ENCODE measurements at places on chromosomes 2 and 18. TPM values are rescaled to one million over a fixed set of nuclear protein-coding genes. Genes with fewer than 3 reads are reported as not detected.

DNA sequence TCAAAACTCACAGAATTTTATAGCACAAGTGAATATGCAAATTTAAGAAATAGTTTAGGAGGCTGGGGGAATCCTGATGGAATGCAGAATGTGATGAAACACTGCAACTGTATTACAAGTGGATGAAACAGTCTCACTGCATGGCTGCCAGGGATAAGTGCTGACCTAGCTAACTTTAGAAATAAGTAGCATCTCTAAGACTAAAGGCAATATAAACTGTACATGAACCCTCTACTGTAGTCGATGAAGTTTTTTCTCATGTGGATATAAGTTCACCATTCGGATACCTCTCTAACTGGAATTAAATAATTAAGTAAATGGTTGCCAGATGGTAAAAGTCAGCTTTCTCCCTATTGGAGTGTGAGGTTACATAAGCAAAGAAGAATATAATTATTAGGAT is 777.8 kb upstream of the RAB6C start:
- no peak for DNase-seq

DNA sequence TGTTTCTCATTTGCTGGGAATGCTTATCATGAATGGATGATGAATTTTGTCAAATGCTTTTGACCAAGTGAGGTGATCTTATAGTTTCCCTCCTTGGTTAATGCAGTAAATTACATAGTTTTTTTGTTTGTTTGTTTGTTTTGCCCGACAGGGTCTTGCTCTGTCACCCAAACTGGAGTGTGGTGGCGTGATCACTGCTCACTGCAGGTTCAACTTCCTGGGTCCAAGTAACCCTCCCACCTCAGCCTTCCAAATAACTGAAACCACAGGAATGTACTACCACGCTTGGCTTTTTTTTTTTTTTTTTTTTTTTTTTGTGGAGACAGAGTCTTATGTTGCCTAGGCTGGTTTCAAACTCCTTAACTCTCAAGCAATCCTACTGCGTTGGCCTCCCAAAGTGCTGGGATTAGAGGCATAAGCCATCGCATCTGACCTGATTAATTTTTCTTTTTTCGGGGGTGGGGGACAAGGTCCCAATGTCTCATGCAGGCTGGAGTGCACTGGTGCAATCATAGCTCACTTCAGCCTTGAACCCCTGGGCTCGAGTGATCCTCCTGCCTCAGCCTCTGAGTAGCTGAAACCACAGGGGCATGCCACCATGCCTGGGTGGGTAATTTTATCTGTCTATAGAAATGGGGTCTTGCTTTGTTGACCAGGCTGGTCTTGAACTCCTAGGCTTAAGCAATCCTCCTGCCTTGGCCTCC is 48.6 kb downstream of the SMAD2 start:
- DNase-seq = peak; percentile 61

Gene EFR3B
- under 0.01 TPM for total RNA-seq

DNA sequence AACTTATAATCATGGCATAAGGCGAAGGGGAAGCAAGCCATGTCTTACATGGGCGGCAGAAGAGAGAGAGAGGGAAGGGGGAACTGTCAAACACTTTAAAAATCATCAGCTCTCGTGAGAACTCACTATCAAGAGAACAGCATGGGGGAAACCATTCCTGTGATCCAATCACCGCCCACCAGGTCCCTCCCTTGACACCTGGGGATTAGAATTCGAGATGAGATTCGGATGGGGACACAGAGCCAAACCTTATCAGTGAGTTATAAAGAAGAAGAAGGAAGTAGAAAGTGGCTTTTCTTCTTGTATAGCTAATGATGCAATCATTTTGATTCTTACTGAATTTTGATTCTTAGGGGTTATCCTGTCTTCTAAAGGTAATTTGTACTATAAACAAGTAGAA is 51.4 kb downstream of the SMCHD1 start:
- DNase-seq = no peak

GRCh38 chr2:35293261-35293660 is 1062.3 kb upstream of the CRIM1 start:
- DNase-seq = no peak

DNA sequence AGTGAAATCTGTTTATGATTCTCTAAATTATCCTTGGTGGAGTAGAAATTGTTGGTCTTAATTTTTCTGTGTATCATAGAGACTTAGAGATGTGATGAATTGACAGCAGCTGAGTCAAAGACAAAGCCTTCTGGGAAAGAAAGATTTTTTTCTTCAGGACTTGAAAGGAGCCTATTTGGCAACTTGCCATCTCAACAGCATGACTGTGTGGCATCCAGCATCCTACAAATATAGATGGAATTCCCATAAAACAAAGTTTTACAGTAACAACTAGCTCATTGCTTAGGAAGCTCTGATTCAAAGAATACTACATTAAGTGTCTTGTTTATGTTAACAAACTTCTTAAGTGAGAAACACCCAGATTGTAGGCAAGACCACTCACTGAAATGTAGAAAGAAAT is 79.2 kb upstream of the SETBP1 start:
- DNase-seq = peak; percentile 92

Gene TYMS
- total RNA-seq = 15.1 TPM

DNA sequence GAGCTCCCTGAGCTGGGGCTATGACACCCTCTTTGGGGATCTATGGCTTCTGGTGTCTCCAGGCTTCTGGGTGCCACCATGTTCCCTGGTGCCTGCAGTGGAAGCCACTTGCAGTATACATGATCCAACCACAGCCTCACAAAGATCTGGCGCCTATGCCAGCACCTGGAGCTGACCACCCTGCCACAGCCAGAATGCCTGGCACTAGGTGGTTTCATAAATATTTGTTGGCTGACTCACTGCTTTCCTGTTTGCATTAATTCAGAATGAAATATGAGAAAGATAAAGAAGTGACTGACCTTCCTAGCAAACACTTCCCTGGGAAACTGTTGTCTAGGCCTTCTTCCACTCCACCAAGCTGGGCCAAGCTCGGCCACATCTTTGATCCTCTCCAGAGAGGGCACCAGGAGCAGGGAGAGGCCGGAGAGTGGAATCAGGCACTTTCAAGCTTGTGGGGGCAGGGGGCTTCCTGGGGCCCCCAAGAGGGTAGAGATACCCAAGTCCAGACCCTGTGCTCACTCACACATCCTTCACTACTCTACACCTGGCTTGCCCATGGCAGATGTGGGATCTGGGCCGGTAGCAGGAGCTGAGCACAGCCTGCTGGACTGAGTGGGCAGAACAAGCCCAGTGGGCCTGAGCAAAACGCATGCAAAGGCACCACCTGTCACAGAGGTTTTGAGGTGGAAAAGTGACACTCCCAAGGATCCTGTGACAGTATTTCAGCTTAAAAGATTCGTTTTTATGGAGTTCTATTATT is 565.7 kb downstream of the SLC4A3 start:
- peak; percentile 4 for DNase-seq

Gene TRAF3IP1
- 8.4 TPM for total RNA-seq

DNA sequence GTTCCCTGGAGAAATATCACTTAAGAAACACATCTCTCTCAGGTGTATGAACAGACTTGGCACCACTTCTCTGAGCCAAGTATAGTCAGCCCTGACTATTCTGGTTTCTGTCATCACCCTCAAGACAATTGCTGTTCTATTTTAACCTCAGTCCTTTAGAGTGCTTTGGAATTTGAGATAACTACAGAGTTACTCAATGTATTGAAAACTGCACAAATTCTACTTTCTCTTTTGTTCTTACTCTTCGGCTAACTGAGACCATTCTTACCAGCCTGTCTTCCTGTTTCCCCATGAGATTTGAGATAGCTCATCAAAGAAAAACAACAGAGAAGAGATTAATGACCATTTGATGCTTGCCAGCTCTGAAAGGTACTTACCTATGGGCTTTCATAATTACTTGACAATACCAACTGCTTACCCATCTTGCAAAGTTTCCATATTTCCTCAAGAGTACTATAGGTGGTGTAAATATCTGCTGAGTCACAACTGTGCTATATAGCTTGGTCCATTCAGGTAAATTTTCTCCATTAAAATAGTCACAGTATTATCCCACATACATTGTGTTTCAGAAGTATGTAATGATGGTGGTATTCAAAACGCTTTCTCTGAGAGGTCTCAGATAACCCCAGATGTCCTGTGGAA is 467.5 kb upstream of the CHST9 start:
- DNase-seq = no peak

DNA sequence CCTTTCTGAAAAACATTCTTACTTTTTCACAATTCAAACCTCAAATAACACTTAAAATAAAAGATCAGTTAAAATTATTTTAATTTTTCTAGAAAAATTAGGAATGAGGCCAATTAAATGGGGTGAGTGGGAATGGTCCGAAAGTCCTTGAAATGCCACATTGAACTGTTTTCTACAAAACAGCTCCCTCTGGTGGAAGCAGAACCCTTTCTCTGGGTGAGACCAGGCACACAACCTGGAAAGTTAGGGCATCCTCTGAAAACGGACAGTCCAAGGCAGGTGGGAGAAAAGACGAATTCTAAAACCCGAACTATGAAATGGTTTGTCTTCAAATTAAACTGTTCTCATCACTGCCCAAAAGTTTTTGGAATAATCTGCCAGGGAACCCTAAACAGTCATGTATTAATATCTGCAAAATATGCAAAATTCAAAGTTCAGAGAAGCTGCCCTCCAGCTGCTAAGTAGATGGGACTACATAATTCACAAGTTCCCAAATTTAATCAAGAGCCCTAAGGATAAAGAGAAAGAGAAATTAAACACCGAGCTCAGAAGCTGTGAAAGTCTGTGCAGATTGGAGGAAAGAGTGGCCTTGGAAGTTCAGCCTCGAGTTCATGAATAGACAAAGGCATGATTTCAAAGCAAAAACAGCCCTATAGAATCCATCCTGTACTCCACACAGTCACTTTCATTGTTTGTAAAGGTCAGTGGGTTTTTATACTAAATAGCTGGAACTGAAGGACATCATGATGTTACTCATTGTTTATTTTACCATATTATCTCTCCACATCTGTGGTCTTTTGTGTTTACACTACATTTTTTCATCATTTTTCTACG is 108.3 kb downstream of the PIEZO2 start:
- peak; percentile 73 for DNase-seq

DNA sequence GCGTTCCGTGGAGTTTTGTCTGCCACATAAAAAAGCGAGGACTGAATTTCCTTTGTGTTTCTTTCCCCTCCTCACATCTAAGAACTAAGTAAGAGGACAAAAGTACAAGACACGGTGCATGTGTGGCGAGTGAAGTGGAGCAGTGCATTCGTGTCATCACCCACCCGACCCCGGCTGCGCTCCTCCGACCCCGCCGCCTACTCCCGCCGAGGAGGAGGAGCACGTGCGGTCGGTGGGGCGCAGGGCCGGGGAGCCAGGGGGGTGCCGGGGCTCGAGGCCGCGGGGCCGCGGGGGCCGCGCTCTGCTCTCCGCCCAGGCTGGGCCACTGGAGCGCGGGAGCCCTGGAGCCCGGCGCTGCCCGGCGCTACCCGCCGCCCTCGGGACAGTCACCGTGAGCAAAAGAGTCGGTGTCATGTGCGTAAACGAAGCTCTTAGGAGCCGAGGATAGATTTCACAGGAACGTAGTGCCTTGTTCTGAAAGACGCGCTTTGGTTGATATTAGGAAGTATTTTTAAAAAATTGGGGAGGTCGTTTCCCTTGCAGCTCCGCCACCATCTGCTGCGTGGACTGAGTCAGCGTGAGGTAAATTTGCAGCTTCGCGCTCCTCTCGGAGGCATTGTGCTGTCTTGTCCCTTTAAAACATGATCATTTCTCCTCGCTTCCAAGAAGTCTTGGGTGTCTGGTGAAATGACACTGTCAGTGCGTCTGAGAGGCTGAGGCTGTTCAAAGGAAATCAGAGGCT is 11.0 kb downstream of the TBR1 start:
- no peak for DNase-seq

DNA sequence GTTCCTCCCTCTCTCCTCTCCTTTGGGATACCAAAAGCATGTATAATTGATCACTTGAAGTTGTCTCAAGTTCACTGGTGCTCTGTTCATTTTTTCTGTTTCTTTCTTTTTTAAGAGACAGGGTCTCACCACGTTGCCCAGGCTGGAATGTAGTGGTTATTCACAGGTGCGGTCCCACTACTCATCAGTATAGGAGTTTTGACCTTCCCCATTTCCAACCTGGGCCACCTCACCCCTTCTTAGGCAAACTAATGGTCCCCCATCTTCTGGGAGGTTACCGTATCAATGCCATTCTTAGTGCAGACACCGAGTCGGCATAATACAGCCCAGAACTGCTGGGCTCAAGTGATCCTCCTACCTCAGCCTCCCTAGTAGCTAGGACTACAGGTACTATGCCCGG is 31.3 kb upstream of the TMEM247 start:
- DNase-seq = no peak

Gene B3GNT7
- total RNA-seq = 0.64 TPM

Gene CAPN13
- total RNA-seq = not detected

Gene BOLA3
- total RNA-seq = 50.1 TPM

DNA sequence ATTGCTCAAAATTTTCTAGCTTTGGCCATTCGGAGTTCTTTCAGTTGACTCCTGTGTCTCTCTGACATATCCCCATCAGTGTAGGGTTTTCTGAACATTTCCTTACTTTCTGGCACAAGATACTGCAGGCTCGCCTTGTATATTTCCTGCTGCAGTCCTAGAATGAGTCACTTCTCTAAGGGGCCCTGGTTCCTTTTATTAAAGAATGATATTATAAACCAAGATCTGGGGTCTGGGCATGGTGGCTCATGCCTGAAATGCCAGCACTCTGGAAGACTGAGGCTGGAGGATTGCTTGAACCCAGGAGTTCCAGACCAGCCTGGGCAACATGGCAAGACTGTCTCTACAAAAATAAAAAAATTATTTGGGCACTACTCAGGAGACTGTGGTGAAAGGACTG is 3.0 kb upstream of the RPL37A start:
- peak; percentile 42 for DNase-seq

Gene TACR1
- total RNA-seq = not detected

- DNase-seq = no peak
These were observed 36.4 kb downstream of the EMILIN2 start for GRCh38 chr18:2883076-2883735.

Gene D2HGDH
- total RNA-seq = 18.0 TPM

DNA sequence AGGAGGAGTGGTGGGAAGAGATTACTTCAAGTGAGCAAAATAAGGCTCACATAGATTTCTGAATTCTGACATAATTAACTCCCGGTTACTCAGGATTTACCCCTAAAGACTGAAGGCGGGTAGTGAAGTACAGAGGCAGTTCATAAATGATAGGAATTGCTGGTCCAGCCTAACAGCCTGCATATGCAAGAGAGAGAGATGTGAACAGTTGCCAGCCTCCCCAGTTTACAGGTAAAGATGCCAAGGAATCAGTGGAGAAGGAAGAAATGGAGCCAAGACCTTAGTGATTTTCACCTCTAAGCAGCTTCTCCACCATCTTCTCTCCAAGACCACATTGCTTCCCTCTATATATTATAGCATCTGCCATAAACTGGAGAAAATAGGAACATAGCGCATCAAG is 91.8 kb upstream of the THUMPD2 start:
- DNase-seq = no peak

Gene SLC11A1
- 0.43 TPM for total RNA-seq

Gene ITSN2
- 23.2 TPM for total RNA-seq

Gene WNT10A
- not detected for total RNA-seq

Gene REG3G
- not detected for total RNA-seq

GRCh38 chr2:152729844-152730243 is 11.4 kb downstream of the ARL6IP6 start:
- DNase-seq = no peak
